ENCODE measurements at places on chromosomes 7 and 10. TPM values are rescaled to one million over a fixed set of nuclear protein-coding genes. Genes with fewer than 3 reads are reported as not detected.

- no peak for DNase-seq
Measured at GRCh38 chr10:21144047-21144446, 246.9 kb upstream of the NEBL start.

DNA sequence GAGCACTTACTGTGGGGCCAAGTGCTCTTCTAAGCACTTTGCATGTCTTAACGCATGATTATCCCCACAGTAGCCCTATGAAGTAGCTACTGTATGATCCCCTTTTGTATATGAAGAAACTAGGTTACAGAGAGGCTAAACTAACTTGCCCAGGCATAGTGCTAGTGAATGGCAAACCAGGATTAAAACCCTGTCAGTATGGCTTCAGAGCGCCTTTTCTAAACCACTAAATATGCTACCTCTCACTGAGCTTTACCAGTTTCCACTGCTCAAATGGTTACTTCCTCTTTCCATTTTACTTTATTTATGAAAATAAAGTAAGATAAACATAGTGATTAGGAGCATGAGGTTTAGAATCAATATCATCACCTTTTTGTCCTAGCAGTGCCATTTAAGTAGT lies 73.6 kb downstream of the PODXL start:
- DNase-seq, result no peak

- DNase-seq, result no peak
Measured at GRCh38 chr7:2317556-2318293, 3.5 kb upstream of the SNX8 start.

- DNase-seq, result no peak
Measured at GRCh38 chr10:17685233-17685840, 41.4 kb downstream of the STAM start.

DNA sequence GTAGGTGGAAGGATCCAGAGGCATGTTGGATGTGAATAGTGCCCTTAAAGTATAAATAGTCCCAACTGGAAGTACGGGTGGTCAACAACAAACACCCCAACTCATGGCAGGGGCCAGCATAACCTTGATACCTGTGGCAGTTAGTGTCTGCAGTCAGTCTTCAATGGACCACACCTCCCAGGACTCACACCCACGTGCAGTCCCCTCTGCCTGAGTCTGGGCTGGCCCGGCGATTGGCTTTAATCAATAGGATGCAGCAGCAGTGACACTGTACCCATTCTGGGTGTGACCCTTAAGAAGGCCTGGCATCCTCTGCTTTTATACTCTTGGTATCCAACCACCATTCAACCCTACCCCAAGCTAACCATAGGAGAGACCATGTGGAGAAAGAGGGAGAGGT lies 18.6 kb downstream of the DRGX start:
- DNase-seq, result no peak

GRCh38 chr7:1741751-1742554 lies 71.9 kb downstream of the ELFN1 start:
- DNase-seq, result no peak

- DNase-seq, result no peak
Measured at GRCh38 chr10:65491799-65492198, 1434.0 kb upstream of the LRRTM3 start.

DNA sequence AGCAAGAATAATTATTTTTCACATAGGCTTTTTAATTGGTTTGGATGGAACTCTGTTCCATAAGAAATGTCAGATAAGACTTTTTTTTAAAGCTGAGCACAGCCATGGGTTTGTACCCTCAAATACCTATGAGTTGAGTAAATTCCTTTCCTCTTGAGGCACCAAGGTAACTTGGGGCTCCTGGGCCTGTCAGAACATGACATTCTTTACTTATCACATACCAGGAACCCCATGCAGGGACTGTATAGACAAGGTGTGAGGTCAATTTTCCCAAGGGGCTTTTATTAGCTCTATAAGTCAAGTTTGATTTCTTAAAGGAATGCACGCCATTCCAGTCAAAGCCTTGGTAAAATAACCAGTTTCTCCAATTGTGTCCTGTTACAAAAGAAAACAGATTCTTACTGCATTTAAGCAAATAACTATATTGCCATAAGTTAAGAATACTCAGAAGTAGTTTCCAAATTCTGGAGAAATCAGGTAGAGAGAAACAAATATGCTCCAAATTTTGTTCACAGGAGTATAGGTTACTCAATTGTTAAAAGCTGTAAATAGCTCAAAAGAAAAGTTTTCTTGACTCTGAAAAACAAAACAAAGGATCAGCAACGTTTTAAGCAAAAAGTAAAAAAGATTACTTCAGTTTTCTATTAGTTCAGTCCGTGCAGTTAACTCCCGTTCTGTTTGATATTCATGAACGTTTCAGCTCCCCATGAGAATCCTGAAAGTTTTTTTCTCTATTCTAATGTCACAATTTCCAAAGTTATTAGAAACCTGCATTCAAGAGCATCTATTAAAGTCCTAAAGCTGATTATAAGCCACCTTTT lies 167.5 kb upstream of the NAMPT start:
- no peak for DNase-seq

- DNase-seq, result no peak
Measured at GRCh38 chr10:70119623-70120022, 13.0 kb downstream of the AIFM2 start.

DNA sequence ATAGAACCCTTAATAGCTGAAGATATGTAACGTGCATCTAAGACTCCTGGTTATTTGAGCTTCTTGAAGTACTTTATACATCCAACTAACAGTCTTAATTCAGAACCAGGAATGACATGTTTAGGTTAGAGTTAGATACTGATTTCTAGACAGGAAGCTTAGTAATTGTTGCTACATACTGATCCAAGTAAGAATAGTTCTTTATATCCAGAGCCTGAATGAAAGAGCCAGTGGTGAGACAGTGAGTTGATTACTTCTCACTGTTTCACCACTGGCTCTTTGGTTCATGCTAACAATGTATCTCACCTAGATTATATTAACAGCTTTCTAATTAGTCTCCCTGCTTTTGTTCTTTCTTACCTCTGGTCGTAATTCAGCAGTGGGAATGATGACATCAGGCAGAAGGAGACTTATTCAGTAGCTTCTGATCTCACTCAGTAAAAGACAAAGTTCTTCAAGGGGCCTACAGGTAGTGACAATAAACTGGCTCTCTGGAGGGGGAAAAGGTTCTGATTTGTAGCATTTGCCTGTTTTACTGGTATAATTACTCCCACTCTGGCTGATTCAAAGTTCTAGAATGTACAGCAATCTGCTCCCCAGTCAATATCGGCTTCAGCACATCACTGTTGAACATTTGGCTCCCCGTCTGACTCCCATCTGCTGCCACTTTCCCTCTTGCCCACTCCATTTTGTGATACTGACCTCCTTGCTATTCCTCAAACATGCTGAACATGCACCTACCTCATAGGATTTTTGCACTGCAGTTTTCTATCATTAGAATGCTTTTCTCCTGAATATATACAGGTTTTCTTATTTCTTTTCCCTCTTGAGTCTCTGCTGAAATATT lies 29.1 kb downstream of the MCU start:
- DNase-seq, result no peak

DNA sequence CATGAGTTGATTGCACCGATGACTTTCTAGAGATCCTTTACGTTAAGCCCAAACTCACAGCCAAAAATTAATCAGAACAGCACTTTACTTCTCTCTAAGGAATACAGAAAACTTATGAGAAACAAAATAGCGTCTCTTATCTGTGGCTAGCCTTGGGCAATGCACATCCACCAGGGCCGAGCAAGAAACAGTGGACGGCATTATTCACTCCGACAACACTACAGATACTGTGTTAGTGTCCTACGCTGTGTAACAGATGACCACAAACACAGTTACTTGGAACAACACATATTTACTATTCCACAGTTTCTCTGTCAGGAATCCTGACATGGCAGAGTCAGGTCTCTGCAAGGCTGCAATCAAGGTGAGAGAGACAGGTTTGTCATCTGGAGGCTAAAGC lies 598.3 kb upstream of the ADARB2 start:
- no peak for DNase-seq

- DNase-seq, result no peak
Measured at GRCh38 chr10:59977486-59977885, 71.1 kb upstream of the CCDC6 start.

DNA sequence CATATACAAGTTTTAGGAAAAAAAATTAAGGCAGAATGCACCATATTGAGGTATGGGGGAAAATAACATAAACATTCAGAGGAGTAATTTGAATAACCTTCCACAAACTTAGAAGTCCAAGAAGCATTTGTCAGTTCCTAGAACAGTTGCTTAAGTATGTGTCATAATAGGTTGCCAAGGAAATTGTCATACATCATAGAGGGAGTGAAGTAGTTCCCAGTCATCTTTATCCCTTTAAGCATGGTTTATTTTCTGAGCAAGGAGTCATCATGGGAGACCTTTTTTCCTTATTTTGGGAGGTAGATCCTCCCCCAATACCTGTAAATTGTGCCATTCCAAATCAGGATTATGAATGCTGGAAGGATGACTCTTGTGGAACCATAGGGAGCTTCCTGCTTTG lies at the start of gene SSMEM1:
Gene SSMEM1 (plus strand): TSS at position 219 of the 400 bp plus-strand sequence. CDS start 51 bp downstream, at position 270.
- DNase-seq, result no peak

- DNase-seq, result no peak
Measured at GRCh38 chr10:28604567-28605536, 71.9 kb downstream of the WAC start.

GRCh38 chr10:104479906-104480593 lies 126.4 kb downstream of the CFAP58 start:
- DNase-seq, result no peak

GRCh38 chr7:9241826-9242225 lies 808.4 kb downstream of the NXPH1 start:
- no peak for DNase-seq

GRCh38 chr7:81986723-81987470 lies 217.1 kb upstream of the HGF start:
- DNase-seq, result no peak

- no peak for DNase-seq
Measured at GRCh38 chr10:130061760-130062159, 48.9 kb downstream of the C10orf143 start.

- no peak for DNase-seq
Measured at GRCh38 chr7:4667776-4668509, 14.2 kb upstream of the FOXK1 start.

DNA sequence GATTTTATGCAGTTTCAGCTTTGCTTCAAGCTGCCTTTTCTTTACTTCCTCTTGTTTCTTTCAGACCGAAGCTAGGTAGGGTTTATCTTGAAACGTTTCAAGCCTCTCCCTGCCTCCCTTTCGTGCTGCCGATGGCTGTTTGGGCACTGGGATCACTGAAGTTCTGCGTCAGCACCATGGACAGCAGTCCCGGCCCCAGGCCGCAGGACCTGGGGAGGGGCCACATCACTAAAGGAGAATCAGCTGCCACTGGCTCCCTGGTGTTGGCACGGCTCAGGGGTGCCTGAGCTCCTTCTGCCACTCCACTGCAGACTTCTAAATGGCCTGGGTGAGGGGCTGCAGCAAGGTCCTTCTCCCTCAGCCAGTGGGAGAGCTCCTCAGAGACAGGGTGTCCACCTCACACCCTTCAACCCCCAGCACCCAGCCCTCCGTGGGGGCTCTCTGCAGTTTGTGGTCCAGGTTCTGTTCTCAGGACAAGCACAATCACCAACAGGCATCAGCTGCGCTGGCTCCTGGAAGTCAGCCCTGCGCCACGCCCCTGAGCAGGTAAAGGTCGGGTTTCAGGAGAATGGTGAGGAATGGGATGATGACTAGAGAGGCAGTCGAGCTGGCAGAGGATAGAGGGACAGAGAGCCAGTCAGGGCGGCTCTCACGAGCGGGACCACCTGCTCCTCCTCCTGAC lies 387.2 kb downstream of the TCERG1L start:
- DNase-seq, result peak; percentile 21

GRCh38 chr10:114385557-114385956 lies 18.7 kb downstream of the AFAP1L2 start:
- DNase-seq, result no peak

- DNase-seq, result no peak
Measured at GRCh38 chr10:102484021-102484420, 18.5 kb downstream of the ACTR1A start.

DNA sequence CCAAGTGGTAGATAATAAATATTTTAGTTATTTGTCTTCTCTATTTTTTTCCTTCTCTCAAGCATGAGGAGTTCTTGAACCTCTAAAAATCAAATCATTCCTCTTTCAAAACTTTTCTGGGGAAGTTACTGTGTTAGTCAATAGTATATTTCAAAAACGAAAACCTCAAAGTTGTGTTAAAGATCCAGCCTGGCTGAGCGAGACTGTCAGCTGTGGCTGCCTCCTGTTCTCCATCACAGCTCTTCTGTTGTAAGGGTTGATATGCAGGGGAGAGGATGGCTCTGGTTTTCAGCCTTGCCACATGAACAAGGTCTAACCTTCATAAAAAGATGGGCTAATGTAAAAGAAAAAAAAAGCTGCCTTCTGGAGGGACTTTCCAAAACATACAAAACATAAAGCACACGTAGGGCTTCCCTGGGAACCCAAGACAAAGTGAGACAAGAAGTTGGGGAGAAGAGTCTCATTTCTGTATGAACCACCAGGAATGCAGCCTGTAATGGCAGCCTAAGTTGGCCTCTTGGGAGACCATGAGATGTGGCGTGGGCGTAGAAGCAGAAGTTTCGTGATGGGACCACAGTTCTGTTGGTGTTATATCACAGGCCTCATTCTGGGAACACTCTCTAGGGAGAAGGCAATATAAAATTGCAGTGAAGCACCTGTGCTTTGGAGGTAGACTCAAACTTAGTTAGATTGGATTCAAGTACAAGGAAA lies 77.9 kb upstream of the FHIP2A start:
- DNase-seq, result no peak

GRCh38 chr10:131655101-131655849 lies 245.5 kb upstream of the PPP2R2D start:
- no peak for DNase-seq

DNA sequence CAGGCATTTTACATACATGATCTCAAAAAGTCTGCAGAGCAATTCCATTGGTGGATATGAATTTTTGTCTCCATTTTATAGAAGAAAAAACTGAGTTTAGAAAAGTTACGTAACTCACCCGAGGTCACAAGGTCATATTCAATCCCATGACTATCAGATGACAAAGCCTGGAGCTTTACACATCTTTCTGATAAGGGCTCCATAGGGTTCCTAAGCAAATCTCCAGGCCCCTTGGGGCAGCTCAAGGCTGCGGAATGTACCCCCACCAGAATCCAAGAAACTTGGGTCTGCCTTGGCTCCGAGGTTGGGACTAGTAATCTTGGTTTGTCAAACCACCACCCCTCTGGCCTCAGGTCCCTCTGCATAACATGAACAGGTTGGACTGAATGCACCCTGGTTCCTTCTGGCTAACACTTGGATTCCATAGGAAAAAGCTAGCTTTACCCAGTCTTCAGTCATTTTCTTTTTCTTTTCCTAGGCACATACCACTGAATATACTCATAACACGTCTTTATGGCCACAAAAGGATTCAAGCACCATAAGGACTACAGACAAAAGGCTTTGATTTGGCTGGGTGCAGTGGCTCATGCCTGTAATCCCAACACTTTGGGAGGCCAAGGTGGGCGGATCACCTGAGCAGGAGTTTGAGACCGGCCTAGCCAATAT lies 55.5 kb downstream of the PIP4K2A start:
- DNase-seq, result no peak

The TECTB gene
- total RNA-seq, result not detected

The OTUD1 gene
- total RNA-seq, result 16.2 TPM

The FAM204A gene
- 14.5 TPM for total RNA-seq

The PNLIPRP1 gene
- not detected for total RNA-seq

The SLC18A2 gene
- 13.2 TPM for total RNA-seq

The PRPS1L1 gene
- total RNA-seq, result under 0.01 TPM

The SYPL1 gene
- total RNA-seq, result 96.7 TPM

The SORCS1 gene
- 0.27 TPM for total RNA-seq

The FUOM gene
- total RNA-seq, result 18.6 TPM
